ENCODE measurements at places on chromosomes 7 and 10.
A peak's percentile ranks its signal among the peaks of the same experiment; 100 is the strongest.

- DNase-seq: no peak
These were observed 287.6 kb downstream of the LRMDA start for GRCh38 chr10:75718991-75719390.

DNA sequence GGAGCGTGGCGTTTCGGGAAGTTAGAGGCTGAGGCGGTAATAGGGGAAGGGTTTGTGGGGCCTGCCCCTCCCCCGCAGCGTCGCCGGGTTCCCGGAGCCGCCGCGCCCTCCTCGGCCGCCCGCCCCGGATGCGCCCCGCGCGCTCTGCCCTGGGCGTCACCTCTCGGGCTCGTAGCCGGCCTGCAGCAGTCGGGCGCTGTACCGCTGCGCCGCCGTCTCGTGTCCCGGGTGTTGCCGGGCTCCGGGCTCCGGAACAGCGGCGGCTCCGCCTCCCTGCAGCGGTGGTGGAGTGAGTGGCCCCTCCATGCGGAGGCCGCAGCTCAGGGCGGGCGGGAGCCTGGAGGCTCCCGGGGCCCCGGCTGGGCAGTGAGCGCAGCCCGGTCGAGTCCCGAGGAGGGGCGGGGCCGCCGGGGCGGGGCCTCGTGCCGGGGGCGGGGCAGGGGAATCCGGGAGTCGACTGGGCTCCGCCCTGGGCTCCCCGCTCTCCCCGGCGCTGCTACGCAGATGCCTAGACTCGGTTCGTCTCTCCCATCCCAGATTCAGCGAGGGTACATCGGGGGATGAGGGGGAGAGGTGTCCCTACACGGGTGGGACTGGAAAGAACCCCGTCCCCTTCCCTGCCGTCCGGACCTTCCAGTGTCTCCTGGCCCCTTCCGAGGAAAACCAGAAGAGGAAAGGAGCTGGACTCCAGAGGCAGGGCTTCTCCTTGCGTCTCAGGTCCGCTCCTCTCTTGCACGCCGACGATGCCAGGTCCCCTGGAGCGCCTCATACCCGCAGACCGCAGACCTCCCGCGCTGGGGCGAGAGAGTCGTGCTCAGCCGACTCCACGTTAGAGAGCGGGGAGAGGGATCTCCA lies at the start of gene IMPDH1:
TSS of gene IMPDH1 (minus strand) at position 387 of the 855 bp plus-strand sequence. CDS start at position 306, 81 bp downstream.
- DNase-seq: peak; percentile 87

- DNase-seq: peak; percentile 32
These were observed 101.6 kb downstream of the NKX6-2 start for GRCh38 chr10:132684164-132684891.

GRCh38 chr10:119370111-119370741 lies 162.9 kb downstream of the GRK5 start:
- DNase-seq: no peak

GRCh38 chr10:49594594-49594993 lies 15.5 kb upstream of the SLC18A3 start:
- DNase-seq: no peak

GRCh38 chr7:85711894-85712293 lies 525.0 kb upstream of the SEMA3D start:
- DNase-seq: no peak

- DNase-seq: no peak
These were observed 299.9 kb upstream of the PITRM1 start for GRCh38 chr10:3472287-3473051.

- no peak for DNase-seq
These were observed 82.8 kb upstream of the TNS3 start for GRCh38 chr7:47664650-47665195.

- no peak for DNase-seq
These were observed 86.5 kb downstream of the RALA start for GRCh38 chr7:39709768-39710311.

DNA sequence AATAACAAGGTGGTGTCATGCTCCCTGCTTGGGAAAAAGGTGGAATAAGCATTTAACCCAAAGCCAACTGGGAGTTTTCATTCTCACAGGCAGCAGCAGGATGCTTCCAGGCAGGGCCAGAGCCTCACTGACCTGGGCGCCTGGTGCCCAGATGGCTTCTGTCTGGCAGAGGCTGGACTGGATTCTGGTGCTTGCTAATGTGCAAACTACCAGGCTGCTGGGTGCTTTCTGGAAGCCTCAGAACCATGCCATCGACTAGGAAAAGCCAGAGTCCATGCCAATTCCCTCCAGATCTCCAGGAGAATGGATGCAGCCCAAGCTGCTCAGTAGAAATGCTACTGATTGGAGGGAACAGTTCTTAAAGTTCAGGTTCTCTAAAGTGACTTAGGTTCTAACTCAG lies 36.2 kb downstream of the VIPR2 start:
- DNase-seq: no peak

GRCh38 chr10:6011558-6011957 lies 34.2 kb upstream of the IL15RA start:
- no peak for DNase-seq

GRCh38 chr10:34018784-34019183 lies 684.3 kb upstream of the NRP1 start:
- no peak for DNase-seq

All from activated CD8-positive, alpha-beta memory T cell treated with anti-CD3 and anti-CD28 coated beads, Interleukin-2, amount 50 U/mL, for 4 hours (primary cell).